ENCODE measurements at places on chromosomes 2 and 18.

- no peak for DNase-seq
These were observed 276.5 kb downstream of the LRRTM1 start for GRCh38 chr2:80028051-80028450.

- DNase-seq: no peak
These were observed 160.4 kb downstream of the GULP1 start for GRCh38 chr2:188452084-188452483.

GRCh38 chr2:20450201-20450999, 3.5 kb downstream of the RHOB start:
- no peak for DNase-seq

DNA sequence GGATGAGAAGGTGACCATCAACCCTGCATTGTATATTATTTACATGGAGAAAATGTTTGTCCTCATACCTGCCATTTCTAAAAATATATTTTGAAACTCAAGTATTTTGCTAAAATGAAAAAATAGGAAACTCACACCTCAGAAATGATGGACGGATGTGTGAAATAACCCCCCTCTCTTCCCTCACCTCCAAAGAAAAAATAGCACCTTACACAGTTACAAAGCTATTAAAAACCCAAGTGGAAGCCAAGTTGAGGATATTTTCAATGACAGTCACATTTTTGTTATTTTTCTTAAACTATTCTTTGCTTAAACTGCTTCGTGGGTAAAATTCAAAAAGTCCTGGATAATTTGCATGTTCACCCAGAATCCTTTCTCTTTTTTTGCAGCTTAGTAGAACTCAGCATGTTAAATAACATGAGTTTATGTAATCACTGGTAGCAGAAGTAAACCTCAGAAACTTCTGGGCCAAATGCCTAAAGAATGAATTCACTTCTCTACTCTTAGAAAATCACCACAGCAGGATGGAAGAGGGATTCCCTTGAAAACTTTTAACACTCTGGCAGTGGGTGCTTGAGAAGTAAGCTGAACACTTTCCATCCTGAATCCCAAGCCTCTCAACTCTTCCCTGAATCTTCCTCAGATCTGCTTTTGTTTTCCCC, 768 bp downstream of the DSC1 start:
- no peak for DNase-seq

All from naive thymus-derived CD8-positive, alpha-beta T cell (primary cell).